ENCODE measurements at places on chromosomes 12 and 14.

- DNase-seq: no peak
These were observed 7.2 kb upstream of the KRT86 start for GRCh38 chr12:52267266-52267665.

DNA sequence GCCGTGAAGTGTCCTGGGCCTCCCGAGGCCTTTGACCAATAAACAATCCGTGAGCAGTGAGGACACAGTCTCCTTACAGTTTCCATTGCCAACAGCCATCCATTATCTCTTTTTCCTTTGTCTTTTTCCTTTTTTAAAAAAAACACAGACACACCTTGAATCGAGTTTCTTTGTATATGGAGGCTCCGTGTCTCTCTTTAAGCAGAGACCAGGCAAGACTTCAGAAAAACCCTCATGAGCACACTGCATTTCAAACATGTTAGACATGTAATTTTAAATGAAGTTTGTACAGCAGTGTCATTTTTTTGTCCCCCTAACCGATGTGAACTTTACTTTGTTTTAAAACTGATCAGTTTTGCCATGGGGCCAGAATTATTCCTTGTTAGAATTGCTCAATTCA lies 111.1 kb downstream of the SPTSSA start:
- DNase-seq: no peak

GRCh38 chr12:785706-786105 lies 33.3 kb downstream of the WNK1 start:
- DNase-seq: no peak

GRCh38 chr14:54796961-54797360 lies 105.7 kb downstream of the GCH1 start:
- no peak for DNase-seq

GRCh38 chr14:49923442-49923841 lies 30.6 kb downstream of the ARF6 start:
- no peak for DNase-seq

GRCh38 chr14:54715239-54715638 lies 148.3 kb downstream of the SAMD4A start:
- no peak for DNase-seq

DNA sequence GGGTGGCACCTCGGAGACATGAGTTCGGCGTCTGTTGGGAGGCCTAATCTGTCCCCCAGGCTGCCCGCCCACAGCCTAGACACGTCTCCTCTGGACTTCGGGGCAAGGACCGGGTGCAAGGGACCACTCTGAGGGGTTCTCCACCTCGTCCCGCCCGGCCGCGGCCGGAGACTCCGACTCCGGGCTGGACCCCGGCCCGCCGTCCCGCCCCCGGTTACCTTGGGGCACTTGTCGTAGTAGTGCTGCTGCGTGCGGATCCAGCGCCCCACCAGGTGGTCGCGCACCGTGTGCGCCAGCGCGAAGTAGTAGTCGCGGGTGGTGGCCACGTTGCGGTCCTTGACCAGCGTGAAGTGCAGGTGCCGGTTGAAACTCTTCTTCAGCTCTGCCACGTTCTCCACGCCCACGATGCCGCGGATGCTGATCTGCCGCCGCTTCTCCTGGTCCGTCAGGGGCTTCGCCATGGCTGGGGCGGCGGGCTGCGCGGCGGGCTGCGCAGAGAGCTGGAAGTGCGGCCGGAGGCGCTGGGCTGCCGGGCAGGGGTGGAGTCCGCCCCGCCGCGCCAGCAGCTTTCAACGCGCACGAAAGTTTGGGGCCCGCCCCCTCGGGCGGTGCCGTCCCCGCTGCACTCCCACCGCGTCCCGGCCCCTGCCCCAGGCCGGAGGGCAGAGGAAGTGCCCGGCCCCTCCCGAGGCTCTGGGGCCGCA lies at the start of gene PYGL:
TSS of gene PYGL (minus strand) at position 541 of the 704 bp plus-strand sequence. CDS start at position 461, 80 bp downstream.
- DNase-seq: peak; percentile 30

GRCh38 chr14:21612324-21612723 lies 22.4 kb downstream of the OR10G2 start:
- DNase-seq: no peak

DNA sequence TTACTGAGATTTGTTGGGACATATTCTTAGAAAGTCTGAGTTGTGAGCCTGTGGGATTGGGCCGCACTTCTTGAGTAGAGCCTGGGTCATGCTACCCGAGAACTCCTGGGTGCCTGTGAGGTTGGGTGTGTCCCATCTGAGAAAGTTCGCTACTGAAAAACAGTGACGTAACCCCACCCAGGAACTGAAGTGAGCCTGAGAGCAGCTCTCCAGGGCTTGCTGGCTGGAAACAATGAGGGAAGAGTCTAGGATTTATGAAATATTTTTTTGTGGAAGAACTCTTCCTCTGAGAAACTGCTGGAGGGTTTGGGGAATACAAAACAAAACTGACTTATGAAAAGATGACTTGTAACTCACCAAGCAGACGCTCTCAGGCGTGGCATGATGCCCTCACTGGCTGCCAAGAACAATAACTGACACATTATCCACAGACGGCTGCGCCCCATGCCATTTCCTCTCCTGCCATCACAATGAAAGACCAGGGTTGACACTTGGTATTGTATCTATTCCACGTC lies 69.2 kb downstream of the RASSF3 start:
- DNase-seq: peak; percentile 78

DNA sequence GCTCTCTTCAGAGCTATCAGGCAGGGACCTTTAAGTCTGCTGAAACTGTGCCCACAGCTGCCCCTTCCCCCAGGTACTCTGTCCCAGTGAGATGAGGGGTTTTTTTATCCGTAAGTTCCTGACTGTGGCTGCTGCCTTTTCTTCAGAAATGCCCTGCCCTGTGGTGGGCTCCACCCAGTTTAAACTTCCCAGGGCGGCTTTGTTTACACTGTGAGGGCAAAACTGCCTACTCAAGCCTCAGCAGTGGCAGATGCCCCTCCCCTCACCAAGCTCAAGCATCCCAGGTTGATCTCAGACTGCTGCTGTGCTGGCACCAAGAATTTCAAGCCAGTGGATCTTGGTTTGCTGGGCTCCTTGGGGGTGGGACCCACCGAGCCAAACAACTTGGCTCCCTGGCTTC lies 46.9 kb upstream of the SLC16A7 start:
- DNase-seq: no peak

GRCh38 chr14:32940066-32940651 lies 1.5 kb downstream of the NPAS3 start:
- no peak for DNase-seq

DNA sequence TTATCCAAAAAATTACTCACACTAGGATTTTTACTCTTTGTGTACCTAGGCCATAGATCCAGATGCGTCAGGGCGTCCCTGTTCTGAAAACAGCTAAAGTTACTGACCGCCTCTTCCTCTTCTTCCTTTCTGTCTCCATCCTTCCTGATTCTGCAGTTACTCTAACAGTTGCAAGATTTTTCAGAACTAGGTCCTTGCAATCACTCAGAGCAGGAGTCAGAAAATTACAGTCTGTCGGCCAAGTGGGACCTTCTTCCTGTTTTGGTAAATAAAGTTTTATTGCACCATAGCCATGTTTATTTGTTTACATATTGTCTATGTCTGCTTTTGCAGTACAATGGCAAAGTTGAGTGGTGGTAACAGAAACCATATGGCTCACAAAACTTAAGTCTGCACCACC lies 25.6 kb upstream of the FGF6 start:
- no peak for DNase-seq

DNA sequence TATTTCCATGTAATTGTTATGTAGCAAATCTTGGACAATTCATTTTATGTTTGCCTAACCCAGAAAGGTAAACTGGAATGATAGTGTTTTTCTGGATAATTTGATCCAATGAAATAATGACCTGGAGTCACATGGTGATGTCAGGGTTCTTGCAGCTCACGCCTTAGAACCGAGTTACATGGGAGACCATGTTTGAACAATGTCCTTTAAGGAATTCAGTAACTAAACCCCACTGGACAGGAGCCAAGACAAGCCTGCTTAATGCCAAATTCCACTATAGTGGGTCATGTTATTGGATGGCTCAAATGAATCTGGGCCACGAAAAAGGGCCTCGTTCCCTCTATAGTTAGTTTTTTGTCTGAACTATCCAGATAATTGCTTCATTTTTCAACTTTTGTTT lies 255.8 kb upstream of the HMGA2 start:
- DNase-seq: no peak

DNA sequence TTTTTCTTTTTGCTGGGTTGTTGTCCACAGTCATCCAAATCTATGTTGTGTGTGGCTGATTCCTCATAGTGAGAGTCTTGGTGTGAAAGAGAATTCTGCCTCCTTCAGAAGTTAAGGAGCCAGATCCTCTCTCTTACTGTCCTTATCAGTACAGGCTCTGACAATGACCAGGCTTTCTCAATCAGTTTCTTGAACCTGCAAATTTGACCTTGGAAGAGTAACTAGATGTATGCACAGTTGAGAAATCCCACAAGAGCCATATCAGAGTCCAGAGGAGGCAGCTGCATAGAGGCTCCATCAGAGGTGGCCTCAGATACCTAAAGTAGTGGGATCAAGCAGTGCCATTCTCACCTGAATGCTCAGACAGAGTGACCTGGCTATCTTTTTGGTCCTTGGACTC lies 5.5 kb upstream of the GALC start:
- no peak for DNase-seq

- DNase-seq: peak; percentile 85
These were observed 11.9 kb downstream of the SCNN1A start for GRCh38 chr12:6363330-6364043.

- DNase-seq: no peak
These were observed 68.2 kb downstream of the USP15 start for GRCh38 chr12:62328296-62328921.

- no peak for DNase-seq
These were observed 44.0 kb upstream of the CSRP2 start for GRCh38 chr12:76922866-76923265.

DNA sequence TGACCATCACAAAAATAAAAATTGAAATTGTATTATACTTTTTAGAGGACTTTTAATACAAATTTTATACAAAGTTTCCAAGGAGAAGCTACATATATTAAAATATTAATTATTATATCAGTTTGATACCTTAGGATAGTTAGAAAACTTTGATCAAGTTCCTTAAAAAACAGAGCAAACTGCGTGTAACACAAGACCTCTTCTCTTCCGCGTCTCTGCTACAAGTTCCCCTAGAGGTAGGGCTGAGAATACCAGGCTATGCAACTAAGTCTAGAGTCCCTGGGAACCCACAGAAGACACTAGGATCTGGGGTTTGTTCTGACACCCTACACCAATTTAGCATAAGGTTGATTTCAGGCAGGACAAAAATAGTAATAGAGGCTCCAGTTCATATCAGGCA lies 319.0 kb downstream of the FOXG1 start:
- DNase-seq: no peak

DNA sequence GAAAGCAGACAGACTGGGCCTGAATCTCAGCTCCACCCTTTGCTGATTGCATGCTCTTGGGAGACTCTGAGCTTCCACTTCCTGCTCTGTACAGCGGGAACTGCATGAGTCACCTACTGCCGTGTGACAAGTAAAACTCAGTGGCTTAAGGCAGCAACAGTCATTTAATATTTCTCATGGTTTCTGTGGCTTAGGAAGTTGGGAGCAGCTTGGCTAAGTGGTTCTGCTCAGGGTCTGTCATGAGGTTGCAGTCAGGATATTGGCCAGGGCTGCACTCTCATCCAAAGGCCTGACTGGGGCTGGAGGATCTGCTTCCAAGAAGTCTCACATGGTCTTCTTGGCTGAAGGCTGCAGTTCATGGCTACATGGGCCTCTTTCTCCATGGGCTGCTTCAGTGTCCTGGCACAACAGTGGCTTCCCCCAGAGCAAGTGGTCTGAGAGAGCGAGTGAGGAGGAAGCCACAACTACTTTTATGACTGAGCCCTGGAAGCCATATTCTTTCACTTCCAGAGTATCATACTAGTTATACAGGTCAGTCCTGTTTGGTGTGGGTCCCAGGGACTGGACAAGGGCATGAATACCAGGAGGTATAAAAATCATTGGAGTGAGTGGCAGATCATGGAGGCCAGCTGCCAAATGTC lies 49.7 kb downstream of the FAM222A start:
- no peak for DNase-seq

GRCh38 chr14:84129007-84129406 lies 1400.9 kb upstream of the FLRT2 start:
- DNase-seq: no peak
